Activated CD8-positive, alpha-beta T cell treated with anti-CD3 and anti-CD28 coated beads for 36 hours (primary cell): ENCODE measurements at places on chromosomes 12 and 14. TPM values are rescaled to one million over a fixed set of nuclear protein-coding genes. Genes with fewer than 3 reads are reported as not detected.

- H3K4me3 ChIP-seq, result peak overlapping the region; percentile 58
- no peaks in the 10 kb centered on the region for H3K27me3 ChIP-seq
- peaks cover 27% of the 10 kb centered on the region for H3K4me1 ChIP-seq
- H3K36me3 ChIP-seq, result peaks cover 13% of the 10 kb centered on the region
- H3K27ac ChIP-seq, result peak overlapping the region; percentile 86
- DNase-seq, result peak; percentile 14
These were observed 148.8 kb upstream of the ATF7IP start for GRCh38 chr12:14216405-14217294.

DNA sequence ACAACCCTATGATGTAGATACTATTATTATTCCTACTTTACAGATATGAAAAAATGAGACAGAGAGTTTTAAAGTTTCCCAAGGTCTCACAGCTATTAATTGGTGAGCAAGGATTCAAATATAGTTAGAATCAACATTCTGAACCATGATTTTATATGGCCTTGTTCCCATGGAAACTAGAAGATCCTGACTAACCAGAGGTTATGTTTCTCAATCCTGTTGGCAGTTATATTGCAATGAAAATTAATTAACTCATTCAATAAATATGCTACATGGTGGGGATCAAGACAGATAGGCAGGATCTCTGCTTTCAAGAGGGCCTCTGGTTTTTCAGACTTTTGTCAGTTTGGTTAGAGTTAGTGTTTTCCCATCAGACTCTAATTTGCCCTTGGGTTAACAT is 9.3 kb upstream of the FUT8 start:
- no peak for DNase-seq
- H3K4me3 ChIP-seq, result no peak overlapping the region
- no peak overlapping the region for H3K27ac ChIP-seq

- no peaks in the 10 kb centered on the region for H3K27me3 ChIP-seq
- no peak overlapping the region for H3K4me3 ChIP-seq
- DNase-seq, result no peak
- H3K36me3 ChIP-seq, result no peaks in the 10 kb centered on the region
These were observed 135.6 kb upstream of the PTPRB start for GRCh38 chr12:70772836-70773235.

DNA sequence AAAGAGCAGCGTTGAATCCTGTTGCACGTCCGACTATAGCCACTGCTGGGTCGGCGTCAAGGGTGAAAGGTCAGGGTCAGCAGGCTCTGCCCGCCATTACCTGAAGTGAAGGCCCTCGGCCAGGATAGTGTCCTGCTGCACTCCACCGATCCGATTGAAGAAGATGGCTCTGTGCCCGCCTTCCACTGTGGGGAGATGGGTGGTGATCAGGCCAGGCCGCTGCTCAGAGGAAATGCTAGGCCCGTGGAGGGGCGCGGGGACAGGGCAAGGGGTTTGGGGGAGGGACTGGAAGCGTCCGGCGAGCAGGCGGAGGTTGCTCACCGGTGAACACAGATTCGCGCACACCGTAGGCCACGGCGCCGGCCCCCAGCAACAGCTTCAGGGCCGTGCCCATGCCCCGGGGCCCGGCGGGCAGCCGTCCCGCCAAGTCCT is 352 bp downstream of the PHB2 start:
- peak overlapping the region; percentile 99 for H3K4me3 ChIP-seq
- H3K36me3 ChIP-seq, result peaks cover 81% of the 10 kb centered on the region
- H3K4me1 ChIP-seq, result peaks cover 59% of the 10 kb centered on the region

DNA sequence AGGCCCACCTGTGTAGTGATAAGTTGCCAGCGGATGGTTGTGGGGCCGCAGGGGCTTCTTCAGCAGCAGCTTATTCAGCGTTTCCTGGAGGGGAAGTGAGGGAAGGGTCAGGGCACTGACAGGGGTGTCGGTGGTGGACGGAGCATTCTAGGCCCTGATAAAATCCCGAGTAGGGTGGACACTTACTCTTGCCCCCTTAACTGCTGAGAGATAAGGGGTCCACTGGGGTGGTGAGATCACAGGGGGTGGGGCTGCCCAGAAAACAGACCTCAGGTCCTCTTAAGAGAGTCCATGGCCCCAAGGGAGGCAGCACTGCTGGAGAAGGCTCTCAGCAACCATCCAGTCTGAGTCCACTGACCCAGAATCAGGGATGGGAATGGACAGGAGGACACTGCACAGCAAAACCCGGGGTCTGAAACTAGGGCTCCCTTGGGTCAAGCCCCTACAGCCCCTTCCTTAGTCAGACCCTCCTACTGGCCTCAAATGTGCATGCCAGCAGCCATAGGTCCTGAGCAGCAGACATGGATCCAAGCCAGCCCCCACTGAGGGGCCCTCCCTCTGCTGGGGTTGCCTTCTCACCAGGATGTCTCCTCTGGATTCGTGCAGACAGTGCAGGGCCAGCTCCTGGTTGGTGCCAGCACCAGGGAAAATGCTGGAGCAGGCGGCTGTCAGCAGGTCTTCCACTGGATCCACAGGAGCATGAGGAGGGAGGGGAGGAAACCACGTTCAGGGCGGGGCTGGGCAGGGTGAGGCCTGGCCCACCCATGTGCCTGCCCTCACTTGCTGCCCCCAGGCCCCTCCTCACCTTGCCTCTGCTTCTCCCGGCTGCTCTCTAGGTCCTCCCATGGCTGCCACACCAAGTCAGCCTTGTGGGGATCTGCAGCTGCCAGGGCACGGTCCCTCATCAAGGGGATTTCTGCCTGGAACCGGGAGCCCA is 12.1 kb upstream of the PNMA1 start:
- H3K27ac ChIP-seq, result peak overlapping the region; percentile 77
- DNase-seq, result no peak
- H3K27me3 ChIP-seq, result no peaks in the 10 kb centered on the region

GRCh38 chr12:68673788-68674187 is 13.0 kb upstream of the NUP107 start:
- peak; percentile 25 for DNase-seq
- peaks cover 8% of the 10 kb centered on the region for H3K36me3 ChIP-seq
- no peaks in the 10 kb centered on the region for H3K27me3 ChIP-seq
- peak overlapping the region; percentile 43 for H3K4me3 ChIP-seq

DNA sequence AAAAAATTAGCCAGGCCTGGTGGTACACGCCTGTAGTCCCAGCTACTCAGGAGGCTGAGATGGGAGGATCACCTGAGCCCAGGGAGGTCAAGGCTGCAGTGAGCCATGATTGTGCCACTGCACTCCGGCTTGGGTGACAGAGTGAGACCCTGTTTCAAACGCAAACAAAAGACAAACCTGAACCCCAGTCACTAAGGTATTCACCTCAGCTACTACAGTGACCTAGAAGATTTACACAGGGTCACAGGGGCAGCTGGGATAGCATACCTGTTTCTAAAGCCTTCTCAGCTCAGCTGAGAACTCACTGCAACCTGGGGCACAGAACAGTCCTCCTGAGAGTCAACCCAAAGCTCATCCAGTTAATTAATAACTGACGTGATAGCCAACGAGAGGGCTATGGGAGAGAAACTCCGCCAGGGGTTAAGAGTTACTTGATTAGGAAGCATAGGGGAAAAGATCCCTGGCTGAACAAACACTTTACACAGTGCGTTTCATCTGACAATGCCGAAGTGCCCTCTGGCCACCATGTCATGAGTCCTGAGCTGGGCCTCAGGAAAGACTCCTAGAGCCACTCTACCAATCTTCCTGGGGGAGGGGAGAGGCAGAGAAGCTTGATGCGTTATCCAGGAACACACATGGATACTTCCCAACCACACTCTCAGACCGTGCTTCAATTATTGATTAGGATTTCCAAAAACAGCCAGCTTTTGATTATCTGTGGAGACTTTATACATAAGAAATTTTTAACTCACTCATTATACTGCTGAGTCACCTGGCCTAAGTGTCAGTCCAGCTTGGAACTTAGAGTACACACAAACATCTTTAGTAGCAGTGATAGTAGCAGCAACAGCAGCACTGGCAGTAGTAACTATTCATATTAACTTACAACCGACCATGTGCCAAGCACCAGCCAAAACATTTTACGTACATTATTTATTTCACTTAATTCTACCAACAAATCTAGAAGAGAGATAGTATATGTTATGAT is 48.2 kb downstream of the FOXN3 start:
- peaks cover 80% of the 10 kb centered on the region for H3K4me1 ChIP-seq
- no peak overlapping the region for H3K4me3 ChIP-seq
- H3K27ac ChIP-seq, result peak overlapping the region; percentile 76
- no peak for DNase-seq

DNA sequence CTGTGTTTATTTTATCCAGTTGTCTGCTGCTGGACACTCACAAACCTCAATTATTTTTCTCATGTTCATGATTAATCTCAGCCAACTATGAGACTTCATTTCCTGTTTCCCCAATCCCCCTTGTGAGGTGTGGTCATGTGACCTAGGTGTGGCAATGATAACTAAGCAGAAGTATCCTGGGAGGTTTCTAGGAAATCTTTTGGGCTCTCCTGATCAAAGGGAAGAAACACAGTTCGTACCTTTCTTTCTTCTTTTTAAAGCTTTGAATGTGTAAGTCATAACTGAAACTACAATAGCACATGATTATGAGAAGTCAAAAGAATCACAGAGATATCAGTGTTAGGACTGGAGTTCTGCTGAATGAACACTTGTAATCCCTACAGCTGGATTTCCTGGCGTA is 34.4 kb upstream of the MANSC4 start:
- DNase-seq, result no peak
- H3K27ac ChIP-seq, result no peak overlapping the region
- H3K4me1 ChIP-seq, result peaks cover 19% of the 10 kb centered on the region

DNA sequence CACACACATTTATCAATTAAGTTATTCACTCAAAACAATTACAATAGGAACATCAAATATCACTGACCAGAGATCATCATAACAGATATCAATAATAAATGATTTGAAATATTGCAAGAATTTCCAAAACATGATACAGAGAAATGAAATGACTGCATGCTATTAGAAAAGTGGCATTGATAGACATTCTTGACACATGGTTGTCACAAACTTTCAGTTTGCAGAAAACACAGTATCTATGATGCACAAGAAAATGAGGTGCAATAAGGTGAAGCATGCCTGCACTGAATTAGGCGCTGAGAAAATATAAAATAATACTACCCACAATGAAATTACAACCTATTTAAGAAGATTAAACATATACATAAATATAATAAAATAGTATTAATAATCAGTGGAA is 198.0 kb upstream of the SYT1 start:
- no peaks in the 10 kb centered on the region for H3K4me1 ChIP-seq
- DNase-seq, result no peak
- H3K27me3 ChIP-seq, result no peaks in the 10 kb centered on the region
- H3K36me3 ChIP-seq, result no peaks in the 10 kb centered on the region
- H3K4me3 ChIP-seq, result no peak overlapping the region

- H3K27me3 ChIP-seq, result peaks cover 27% of the 10 kb centered on the region
- no peak overlapping the region for H3K27ac ChIP-seq
- no peaks in the 10 kb centered on the region for H3K4me1 ChIP-seq
These were observed 11.6 kb downstream of the SLC7A7 start for GRCh38 chr14:22803687-22803974.

Gene PRR4
- 0.69 TPM for total RNA-seq

Gene SLCO1B1
- total RNA-seq, result not detected

Gene PMEL
- 0.65 TPM for total RNA-seq
